ENCODE measurements at places on chromosomes 5 and 9.

DNA sequence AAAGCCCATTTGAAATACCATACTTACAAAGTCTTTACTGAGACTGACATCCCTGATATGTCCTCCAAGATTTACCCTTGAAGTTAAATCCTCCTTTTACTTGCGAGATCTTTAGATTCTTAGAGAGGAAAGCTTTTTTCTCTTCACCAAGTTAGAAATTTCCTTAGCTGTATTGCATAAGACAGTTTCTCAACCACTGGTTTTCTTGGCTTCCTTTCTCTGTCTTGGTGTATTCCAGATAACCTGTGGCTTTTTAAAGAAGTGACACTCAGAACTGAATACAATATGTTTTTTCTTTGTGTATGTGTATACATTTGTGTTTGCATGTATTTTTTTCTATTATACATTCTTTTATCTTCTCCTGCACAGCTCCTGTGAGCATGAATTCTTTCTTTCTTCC, 65.0 kb downstream of the SNCAIP start:
- DNase-seq, result no peak

GRCh38 chr5:53438486-53439472, 41.6 kb upstream of the FST start:
- no peak for DNase-seq

- no peak for DNase-seq
These were observed 56.9 kb upstream of the SLC1A1 start for GRCh38 chr9:4433379-4433778.

GRCh38 chr9:109652112-109652511, 127.9 kb upstream of the PALM2AKAP2 start:
- no peak for DNase-seq

DNA sequence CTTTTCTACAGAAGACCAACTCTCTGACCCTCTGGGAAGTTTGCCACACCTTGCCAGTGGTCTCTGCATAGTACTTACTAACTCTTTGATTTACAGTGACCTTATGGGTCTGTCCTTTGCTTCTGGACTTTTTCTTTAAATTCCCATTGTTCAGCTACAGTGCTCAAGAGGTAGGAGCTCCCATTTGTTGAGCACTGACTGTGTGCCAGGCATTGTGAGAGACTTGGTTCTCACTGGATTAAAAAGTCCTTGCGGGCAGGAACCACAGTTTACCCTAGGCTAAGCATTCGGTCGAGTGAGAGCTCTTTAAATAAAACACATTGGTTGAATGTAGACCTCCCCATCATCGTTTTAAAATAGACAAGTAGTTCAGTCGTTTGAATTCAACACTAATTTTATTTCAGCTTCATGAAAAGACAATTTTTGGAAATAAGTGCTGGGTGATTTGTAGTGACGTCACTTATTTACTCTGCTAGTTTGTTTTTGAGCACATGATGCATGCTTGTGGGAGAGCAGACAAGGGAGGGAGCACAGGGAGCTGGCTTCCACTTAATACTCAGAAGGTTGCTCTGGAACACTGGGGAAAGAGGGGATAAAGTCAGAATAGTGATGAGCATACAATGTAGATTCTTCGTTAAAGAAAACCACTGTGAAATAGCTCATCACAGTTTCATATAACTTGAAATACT, 27.1 kb downstream of the RASGRF2 start:
- no peak for DNase-seq

DNA sequence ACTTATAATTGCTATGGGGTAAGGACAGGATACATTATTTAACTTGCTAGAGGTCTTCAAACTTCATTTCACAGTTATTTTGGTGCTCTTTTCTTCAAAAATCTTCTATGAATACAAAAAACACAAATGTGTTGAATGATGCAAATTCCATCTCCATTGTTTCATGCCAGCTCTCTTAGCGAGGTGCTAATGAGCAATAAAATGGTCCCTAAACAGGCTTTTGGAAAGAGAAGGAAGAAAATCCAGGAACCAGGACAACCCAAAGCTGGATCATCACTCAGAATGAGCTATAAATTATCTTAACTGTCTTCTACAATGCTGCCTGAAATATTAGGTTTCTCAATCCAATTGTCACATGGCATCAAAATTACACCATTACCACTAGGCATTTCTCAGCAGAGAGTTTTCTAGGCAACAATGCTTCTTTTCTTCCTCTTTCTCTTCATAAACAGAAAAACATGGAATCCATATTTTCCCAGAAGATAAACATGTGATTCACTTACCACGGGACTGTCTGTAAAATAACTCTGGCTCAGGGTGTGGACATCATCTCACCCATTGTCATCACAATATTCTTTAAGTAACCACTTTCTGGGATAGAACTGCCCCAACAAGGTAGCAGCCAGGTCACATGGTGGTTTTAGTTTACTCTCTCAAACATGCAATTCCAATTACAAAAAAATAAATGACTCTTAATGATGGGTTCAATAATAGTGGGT, 249.4 kb downstream of the NPR3 start:
- DNase-seq, result no peak

GRCh38 chr5:149125386-149125891, 15.9 kb upstream of the ABLIM3 start:
- DNase-seq, result no peak

DNA sequence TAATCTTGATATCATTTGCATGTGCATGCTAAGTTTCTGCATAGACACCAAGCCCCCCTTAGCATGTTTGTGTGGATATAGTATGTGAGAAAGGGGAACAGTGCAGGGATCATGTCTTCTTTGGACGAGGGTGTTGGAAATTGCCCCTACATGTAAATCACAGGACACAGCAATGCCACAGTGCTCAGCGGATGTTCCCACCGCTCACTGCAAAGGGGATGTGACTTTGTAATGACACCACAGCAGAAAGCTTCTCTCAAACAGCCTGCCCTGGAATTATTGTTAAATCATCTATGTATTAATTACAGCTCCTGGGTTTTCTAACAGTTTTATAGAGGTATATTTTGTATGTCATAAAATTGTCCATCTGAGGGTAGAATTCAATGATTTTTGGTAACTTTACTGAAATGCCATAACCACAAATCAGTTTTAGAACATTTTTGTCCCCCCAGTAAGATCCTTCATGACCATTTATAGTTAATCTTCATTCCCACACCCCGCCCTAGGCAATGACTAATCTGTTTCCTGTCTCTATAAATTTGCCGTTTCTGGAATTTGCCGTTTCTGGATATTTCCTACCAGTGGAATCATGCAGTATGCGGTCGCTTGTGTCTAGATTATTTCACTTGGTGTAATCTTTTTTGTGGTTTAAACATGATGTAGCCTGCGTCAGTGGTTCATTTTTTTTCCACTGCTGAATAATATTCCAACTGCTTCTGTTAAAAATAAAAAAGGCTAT, 648.5 kb upstream of the WWC1 start:
- no peak for DNase-seq

GRCh38 chr5:78610636-78611035, 37.9 kb downstream of the LHFPL2 start:
- no peak for DNase-seq

GRCh38 chr9:12716823-12717600, 23.8 kb downstream of the TYRP1 start:
- DNase-seq, result no peak
